Activated T-cell treated with anti-CD3 and anti-CD28 coated beads, Interleukin-2, amount 50 U/mL, for 1 hour (primary cell): ENCODE measurements at places on chromosomes 3 and 15.

GRCh38 chr15:46312133-46312740 lies 677.4 kb downstream of the SQOR start:
- DNase-seq, result peak; percentile 41

GRCh38 chr3:122975163-122975923 lies 52.2 kb downstream of the SEMA5B start:
- no peak for DNase-seq

GRCh38 chr15:67707520-67708283 lies 117.6 kb upstream of the SKOR1 start:
- DNase-seq, result no peak

DNA sequence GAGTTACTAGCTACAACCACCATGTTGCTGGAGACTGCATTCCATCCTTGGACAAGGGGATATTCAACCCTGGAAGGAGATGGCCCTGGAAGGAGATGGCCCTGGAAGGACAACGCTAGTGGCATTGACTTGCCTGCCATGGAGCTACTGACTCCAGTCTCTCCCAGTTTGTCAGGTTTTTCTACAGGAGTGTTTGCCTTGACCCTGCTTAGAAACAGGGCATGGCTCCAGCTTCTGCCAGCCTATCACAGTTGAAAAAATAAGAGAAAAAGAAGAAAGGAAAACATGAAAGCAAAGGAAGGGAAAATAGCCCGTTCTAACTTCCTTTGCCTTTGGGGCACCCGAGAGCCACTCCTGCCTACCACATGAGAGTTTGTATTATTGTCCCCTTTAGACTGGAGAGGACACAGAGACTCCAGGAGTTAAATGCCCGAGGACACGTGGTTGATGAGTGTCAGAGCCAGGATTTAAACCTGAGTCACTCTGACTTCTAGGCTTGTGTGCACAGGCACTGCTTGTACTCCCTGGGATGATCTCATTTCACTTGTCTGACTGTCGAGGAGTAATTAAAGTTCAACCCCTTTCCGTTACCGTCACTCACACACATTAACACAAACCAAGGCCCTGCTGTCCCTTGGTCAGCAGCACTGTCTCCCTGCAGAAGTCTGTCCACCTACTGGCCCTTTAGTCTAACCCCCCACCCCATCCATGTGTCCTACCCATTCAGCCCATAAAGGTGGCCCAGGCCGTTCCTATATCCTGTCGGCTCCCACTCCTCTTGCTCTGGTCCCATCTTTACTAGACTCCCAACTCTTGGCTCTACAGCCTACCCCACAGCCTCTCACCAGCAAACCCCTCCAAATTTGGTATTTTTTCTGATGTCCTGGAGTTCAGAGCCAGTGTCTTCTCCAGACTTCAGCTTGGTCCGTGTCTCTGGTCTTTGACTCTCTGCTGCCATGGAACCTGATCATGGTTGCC lies 46.1 kb downstream of the C2CD4A start:
- DNase-seq, result no peak

DNA sequence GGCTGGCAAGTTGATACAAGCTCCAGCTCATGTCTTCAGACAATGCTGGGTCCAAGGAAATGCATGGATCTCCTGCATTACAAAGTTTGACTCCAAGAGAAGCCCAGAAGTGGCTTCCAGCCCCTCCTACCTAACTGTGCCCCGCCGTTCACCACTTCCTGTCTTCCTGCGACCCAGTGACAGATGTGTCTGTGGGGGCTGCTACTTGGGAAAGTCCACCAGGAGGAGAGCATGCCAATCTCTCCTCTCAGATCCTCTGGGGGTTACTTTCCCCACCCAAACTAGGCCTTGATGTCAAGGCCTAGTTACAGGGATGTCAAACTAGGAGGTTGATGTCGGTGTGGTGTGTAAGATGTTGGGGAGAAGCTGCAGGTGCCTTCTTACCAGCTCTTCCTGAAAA lies 133.6 kb upstream of the RASGRP1 start:
- no peak for DNase-seq

- DNase-seq, result no peak
Observed at GRCh38 chr3:45868650-45869049, 17.7 kb upstream of the CCR9 start.

- DNase-seq, result no peak
Observed at GRCh38 chr15:29268706-29269484, 727 bp downstream of the NSMCE3 start.
